ENCODE measurements at places on chromosomes 2 and 18.

- no peak for DNase-seq
Measured at GRCh38 chr18:50797142-50797541, 22.7 kb downstream of the MRO start.

- no peak for DNase-seq
Measured at GRCh38 chr18:47260924-47261701, 9.7 kb upstream of the SKOR2 start.

GRCh38 chr2:42386682-42387081 lies 25.7 kb upstream of the COX7A2L start:
- no peak for DNase-seq

- DNase-seq, result no peak
Measured at GRCh38 chr2:227713291-227713690, 4.5 kb downstream of the SLC19A3 start.

- no peak for DNase-seq
Measured at GRCh38 chr2:96853321-96853720, 4.5 kb downstream of the ANKRD39 start.

DNA sequence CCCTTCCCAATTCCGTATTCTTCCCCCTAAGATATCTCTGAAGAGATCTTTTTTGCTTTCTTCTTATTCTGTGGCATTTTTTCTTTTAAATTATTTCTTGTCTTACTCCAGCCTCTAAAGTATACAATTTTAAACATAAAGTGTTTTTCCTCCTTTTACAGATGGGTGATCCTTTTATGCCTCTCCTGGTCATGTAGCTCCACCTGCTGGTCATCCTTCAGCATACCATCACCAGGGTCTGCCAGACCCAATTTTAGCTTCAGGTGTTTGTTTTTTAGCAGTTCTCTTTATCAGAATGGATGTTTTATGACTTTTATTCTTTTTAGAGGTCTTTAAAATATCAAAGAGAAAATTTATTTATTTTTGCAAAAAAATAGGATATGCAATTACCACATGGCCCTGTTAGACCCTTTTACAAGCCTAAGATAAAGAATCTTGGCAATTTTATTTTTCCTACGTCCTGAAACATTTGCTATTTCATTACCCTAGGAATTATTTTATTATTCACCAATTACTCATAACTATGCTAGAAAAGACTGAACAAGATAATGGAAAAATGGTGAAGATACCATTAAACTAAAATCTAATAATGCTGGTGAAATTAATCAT lies 55.5 kb downstream of the PIGN start:
- DNase-seq, result peak; percentile 19

DNA sequence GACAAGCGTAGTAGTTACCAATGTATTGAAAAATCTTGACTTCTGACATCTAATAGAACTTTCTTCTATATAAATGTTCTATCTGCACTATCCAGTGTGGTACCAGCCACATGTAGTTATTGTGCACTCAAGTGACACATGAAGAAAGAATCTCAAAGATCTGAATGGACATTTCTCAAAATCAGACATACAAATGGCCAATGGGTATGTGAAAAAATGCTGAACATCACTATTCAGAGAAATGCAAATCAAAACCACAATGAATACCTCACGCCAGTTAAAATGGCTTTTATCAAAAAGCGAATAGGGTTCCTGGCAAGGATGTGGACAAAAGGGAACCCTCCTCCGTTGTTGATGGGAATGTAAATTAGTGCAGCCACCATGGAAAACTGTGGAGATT lies 37.5 kb upstream of the SMCHD1 start:
- no peak for DNase-seq

DNA sequence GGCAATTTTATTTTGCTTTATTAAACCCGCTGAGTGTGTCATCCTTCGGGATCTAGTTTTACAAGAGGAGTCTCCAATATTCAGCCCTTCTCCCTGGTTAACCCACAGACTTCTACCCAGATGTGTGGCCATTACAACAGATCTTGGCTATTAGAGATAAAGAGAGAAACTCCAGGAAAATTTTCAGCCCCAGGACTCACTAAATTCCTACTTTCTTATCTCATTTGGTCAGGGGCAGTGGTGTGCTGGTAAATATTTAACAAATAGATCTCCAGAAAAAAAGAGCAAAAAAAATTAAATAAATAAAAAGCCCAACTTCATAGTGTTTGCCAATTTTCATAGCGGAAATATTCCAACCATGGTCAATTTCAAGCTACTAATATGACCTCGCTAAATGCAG lies 168.4 kb downstream of the RND3 start:
- DNase-seq, result no peak

DNA sequence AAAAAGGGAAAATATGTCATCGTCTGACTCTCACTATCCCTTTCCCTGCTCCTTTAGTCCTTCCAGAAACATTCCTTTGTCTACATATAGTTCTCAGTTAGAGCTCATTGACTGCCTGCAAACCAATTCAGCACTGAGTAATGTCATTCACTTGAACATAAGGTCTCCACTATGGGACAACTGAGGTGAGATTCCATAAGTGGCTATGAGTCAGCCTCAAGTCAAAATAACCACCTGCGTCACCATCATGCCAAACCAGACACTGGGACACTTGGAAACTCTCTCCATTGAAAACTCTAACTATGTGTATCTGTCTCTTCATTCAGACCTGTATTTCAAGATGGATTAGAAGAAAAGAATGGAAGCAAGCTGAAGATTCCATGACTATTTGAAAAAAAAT lies 878.0 kb upstream of the PIK3C3 start:
- DNase-seq, result no peak

GRCh38 chr2:65647249-65647842 lies 214.9 kb upstream of the SPRED2 start:
- DNase-seq, result no peak

DNA sequence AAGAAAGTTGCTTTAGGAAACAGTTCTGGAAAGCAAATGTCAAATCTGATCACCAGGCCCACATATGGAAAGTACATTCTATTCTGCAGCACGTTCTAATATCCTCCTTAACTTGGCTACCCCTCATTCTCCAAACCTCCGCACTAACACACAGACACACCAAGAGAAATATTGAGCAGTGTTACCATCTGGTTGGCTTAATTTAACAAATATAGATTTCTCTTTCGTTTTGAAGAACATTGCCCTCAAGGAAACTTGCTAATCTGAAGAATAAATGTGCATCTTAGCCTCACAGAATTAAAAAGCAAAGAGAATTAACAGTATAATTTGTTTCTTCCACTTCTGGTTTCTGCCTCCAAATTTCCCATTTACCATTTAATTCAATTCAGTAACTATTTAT lies 72.8 kb upstream of the TTC39C start:
- no peak for DNase-seq

DNA sequence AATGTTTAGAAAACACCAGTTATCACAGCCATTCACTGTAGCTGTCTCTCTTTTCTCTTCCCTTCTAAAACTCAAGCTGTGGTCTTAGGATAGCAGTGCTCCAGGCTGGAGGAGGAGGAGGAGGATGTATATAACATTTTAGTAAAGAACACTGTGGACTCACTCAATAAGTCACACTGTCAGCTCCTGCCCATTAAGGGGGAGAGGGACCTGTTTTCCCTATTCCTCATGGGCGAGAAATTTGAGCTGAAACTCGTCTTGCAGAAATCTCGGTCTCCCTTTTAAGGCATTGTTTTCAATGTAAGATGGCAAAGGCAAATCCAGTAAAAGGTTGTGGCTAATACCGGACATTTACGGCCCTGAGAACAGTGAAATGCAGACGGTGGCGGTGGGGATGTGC lies 114.8 kb upstream of the ZNF236 start:
- no peak for DNase-seq

DNA sequence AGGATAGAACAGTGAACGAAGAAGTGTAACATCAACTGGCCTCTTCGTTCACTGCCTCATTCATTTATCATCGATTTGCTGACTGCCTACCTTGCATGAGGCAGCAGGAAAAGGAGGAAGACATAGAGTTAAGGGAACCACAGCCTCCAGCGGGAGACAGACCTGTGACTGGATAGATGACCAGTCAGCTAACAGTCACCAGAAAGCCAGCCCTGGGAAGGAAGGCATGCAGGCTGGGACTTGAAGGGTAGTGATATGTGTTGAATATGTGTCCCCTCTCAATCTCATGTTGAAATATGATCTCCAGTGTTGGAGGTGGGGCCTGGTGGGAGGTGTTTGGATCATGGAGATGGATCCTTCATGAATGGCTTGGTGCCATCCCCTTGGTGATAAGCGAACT lies 58.3 kb downstream of the CTIF start:
- DNase-seq, result no peak

GRCh38 chr2:128639120-128639477 lies 320.4 kb upstream of the HS6ST1 start:
- no peak for DNase-seq

DNA sequence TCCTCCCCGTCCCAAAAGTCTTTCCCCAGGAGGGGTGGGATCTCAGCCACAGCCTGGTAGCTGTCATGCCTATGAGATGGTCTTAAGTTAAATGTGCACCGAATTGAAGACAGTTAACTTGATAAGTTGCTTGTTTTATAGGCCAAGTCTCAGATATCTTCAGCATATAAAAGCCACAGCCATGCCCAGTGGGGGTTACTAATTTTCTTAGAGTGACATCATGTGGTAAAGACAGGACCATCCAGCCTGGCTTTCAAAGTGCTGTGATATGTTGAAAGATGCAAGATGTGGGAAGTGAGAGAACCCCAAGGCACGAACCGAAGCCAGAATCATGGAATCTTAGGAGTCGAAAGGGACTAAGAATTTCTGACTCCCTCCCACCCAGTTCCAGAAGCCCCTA lies 42.1 kb upstream of the FAM124B start:
- DNase-seq, result no peak

- no peak for DNase-seq
Measured at GRCh38 chr2:27118525-27119329, at the start of gene CGREF1. CGREF1 (minus strand) TSS chr2:27119128; CDS start chr2:27104366, 14,762 bp downstream.

DNA sequence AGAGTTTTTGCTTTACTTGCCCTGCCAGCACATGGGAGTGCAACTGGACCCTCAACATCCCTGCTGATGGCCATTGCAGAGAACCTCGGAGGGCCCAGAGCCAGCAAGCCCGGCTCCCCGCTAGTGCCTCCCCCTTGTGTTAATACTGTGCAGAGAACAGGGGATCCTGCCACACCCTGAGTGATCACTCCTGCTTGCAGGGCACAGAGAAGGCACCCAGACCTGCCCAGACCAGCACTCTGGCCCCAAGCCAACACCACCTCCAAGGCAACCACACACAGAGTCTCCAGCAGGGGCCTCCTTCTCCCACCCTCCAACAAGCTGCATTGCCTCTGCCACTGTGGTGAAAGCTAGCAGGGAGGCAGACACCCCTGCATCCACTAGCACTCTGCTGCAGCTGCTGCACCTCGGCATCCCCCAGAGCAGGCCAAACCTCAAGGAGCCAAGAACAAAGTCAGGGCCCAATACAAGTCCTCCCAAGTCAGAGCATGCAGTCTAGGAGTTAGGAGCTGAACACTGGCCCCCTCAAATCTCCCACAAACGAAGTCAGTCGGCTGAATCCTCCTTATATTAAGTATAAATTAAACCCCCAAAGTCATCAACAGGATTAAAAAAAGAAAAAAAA lies 157.7 kb downstream of the CCDC178 start:
- no peak for DNase-seq

GRCh38 chr2:151111599-151112278 lies 149.9 kb downstream of the RBM43 start:
- DNase-seq, result no peak

GRCh38 chr2:26088038-26088643 lies 54.3 kb downstream of the RAB10 start:
- DNase-seq, result no peak

DNA sequence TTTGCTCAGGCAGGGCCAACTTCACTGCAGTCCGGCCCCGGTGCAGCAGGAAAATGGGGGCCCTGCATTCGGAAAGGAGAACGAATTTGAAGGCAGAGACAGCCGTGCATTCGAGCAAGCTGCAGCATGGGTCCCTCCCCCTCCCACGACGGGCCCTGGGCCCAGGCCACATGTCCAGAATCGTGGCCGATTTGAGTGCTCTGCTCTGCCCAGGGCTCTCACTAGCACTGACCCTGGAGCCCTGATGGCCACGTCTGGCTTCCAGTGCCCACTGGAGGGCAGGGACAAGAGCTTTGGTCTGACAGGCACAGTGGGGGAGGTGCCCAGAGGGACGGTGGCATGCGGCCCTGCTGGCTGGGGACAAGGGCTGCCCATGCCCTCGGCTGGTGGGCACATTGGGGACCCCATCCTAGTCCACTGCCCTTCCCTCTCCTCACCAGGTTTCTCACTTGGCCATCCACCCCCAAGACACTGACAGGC lies 14.4 kb upstream of the KLHL30 start:
- DNase-seq, result no peak

DNA sequence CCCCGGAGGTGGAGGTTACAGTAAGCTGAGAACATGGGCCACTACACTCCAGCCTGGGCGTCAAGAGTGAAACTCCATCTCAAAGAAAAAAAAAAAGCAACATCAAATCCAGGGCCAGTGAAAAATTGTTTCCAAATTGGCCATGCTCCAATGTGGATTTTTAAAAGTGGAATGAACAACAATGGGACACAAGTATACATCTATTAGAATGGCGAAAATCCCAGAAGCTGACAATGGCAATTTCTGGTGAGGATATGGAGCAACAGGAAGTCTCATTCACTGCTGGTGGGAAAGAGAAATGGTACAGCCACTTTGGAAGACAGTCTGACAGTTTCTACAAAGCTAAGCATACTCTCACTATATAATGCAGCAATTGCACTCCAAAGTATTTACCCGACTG lies 161.4 kb downstream of the UXS1 start:
- no peak for DNase-seq

- no peak for DNase-seq
Measured at GRCh38 chr2:187232749-187233148, 215.3 kb downstream of the CALCRL start.

DNA sequence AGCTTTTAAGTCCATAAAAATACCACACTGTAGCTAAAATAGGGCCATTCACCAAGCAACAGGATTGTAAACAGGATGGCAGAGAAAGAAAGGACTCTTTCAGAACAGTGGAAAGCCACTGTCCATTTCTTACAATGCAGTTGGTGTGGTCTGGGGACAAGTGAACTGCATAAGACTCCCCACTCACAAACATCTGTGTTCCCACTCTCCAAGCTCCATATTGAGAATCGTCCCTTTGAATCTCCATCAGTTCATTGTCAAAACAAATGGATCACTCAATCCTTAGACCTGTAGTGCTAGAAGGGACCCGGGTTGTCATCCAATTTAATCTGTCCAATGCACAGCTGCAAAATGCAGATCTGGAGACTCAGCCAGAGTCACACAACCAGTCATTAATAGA lies 347.4 kb upstream of the KLHL29 start:
- DNase-seq, result no peak

DNA sequence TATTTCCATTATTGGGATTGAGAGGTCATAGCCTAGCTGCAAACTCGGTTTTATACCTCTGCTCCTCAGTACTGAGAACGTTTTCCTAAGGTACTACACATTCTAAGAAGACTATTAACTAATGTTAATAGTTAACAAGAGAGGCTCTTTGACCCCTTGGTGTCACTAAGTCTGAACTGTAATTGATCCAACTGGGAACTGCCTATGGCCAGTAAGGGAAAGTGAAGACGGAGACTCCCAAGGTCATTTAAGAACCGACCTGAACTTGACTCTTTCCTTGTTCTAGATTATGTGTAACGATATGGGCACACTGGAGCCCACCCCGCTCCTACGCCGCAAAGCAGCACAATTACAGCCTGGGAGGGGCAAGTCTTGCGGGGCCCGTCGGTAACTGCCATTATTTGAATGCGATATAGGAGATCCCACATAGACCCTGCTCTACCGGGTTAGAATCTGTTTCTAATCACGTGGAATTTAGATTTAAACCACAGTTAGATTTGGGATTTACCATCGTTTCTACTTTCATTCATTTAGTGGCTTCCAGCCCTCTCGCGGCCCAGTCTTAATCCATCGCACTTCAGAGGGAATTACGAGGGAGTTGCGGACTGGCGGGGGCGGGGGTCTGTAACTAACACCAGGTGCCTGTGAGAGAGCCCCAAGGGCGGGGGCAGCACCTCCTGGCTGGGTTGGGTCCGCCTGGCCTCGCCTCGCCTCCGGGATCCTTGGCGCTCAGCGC lies 84.1 kb upstream of the EPB41L3 start:
- no peak for DNase-seq
